Progenitor cell of endocrine pancreas (in vitro differentiated cells): ENCODE measurements at places on chromosomes 1 and 21.

- DNase-seq, result no peak
These were observed 65.9 kb downstream of the AGPAT3 start for GRCh38 chr21:43930848-43931375.

DNA sequence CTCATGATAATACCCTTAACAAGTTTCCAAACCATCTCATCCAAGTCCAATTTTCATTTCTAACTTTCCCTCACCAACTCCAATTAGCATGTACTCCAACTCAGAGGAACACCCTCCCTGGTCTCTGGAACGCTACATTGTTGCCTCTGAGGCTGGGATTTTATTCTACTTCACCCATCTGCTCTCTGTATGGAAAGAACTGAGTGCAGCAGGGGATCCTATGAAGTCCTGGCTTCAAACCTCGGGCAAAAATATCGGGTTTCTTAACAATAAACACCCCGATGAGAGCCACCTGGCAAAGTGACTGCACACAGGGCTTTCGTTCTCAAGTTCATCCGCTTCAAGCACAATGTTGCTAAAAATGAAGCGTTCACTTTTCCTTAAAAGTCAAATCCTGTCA, 99.6 kb downstream of the CRB1 start:
- no peak for DNase-seq

DNA sequence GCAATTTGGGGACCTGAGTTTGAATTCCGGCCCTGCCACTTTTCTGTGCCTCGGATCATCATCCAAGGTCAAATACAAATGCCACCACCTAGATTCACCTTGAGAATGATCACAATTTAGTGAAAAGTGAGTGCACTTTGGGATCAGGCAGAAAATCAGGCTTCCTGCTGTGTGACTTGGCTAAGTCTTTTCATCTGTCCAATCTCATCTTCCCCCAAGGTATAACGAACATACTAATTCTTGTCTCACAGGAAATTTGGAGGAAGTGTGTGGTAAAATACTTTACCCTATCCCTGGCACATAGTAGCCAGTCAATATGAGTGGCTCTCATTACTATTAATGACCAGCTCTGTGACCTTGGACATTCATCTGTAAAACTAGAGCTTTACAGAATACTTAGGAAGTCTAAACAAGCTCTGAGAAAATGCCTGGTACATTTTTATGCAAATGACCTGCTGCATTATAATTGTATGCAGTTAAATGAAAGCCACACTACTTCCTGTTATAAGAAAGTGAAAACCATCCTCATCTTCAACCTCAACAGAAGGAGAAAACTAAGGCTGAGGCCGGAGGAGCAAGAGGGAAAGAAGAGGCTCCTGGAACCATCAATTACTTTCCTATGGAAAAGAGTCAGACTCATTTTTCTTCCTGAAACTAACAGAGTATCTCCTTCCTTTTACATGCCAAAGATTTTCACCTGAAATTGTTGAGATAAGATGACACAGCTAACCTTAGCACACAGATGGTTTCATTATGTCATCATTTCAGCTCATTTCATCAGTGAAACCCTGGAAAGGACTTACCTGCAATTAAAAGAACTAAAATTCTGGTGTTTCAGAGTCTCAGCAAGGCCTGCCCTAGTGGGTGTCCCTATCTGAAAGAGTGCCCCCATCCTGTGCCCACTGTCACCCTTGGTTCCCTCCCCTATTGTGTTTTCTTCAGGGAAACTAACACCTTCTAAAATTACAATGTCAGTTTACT, 32.6 kb upstream of the RGS8 start:
- DNase-seq, result no peak

GRCh38 chr1:109793486-109794318, 30.0 kb upstream of the EPS8L3 start:
- no peak for DNase-seq

- DNase-seq, result no peak
These were observed 7.0 kb downstream of the SMCP start for GRCh38 chr1:152884966-152885624.

- no peak for DNase-seq
These were observed 307.4 kb upstream of the ADGRL2 start for GRCh38 chr1:81493102-81493869.
